ENCODE measurements at places on chromosomes 13 and 19.

GRCh38 chr13:44873461-44873860, 115.8 kb downstream of the NUFIP1 start:
- DNase-seq = no peak

DNA sequence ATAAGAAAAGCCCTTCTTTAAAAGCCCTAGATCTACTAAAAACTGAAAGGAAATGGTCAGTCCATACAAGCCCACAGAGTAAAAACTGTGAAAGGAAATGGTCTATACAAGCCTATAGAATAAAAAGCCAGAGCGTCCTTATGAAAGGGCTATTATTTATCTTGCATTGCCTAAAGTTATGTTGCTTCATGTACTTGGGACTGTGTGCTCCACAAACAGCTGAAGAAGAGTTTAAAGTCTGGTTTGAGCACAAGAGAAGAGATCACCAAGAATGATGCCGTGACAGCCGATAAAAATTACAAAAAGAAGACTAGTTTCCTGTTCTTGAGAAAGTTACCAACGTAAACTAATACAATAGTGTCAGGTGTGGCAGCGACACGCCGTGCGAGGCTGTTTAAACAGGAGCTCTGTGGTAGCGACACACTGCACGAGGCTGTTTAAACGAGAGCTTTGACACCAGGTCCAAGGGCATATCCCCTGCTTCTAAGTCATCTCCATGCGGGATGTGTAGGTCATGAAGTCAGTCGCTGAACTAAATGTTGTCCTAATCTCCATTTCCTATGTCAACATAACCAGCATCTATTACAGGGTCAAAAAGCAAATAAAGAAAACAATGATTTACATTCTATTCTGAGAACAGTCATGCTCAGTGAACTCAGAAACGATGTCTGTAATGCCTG, 24.9 kb downstream of the PCID2 start:
- no peak for DNase-seq

GRCh38 chr13:111011899-111012298, 97.0 kb upstream of the ANKRD10 start:
- no peak for DNase-seq

GRCh38 chr13:112641456-112642089, 48.3 kb upstream of the ATP11A start:
- DNase-seq = no peak

DNA sequence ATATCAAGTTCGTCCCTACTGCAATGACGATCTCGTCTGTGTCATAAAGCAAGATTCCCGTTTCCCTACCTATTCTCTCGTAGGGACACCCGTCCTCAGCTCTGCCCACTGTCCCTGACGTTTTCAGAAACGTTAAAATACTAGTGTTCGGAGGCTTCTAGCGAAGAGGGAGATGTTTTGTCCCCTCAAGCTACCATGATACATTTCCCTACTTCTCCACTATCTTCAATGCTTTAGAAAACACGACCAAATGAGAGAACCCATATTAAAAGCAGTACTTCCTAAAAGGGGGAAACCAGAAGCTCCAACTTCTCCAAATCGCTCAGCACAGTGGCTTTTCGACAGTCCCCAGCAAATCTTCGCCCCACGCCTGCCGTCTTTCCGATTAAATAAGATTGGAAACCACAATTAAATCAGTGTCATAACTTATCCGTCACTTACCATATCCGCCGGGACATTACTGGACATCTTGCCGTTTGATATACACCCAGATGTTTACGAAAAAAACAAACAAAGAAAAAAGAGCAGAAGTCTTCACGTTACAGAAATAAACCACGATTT, 1.3 kb downstream of the UBL3 start:
- no peak for DNase-seq

DNA sequence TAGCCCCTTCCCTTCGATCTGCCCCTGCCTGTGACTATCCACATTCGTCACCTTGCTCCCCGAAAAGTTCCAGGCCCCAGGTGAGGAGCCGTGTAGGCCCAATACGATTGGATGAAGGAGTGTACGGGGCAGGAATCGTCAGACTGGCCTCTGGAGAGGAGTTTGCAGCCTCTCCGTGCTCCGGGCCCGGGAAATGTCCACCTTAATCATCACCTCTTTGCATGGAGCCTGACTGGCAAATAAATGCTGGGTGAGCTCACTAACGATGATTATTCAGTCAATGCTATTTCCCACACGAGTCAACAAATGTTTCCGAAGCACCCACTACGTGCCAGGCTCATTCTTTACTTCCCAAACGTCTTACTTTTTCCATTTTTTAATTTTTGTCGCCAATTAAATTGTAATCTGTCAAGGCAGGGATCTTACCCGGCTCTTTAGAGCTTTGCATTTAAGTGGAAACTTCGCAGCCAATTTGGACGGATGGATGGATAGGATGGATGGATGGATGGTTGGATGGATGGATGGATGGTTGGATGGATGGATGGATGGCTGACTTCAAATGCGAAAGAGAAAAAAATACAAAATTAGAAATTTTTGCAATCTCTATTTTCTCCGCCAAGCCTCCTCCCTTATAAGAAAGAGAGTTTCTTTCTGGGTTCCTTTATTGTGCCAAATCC, 45.8 kb downstream of the TGDS start:
- DNase-seq = no peak

DNA sequence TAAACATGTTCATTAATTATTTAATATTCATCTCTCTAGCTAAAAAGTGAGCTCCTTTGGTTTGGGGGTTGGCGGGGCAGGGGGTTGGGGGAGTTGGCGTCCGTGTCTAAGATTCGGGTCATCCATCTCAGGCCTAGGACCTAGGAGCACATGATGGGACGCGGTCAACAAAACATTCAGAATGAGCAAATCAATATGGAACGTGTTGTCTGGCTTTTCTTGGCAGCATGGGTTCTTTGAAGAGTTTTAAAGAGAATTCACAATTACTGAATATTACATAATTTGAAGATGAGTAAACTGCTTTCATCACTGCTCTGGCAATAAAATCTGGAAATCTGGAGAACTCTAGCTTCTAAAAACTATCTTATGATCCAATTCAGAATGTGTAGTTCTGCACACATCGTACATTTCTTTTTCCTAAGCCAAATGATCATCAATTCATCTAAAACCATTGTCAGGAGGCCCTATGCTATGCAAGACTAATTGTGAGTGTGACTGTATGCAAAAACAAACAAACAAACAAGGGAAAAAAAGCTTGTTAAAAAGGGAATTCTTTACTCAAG, 5.4 kb upstream of the ARGLU1 start:
- no peak for DNase-seq

DNA sequence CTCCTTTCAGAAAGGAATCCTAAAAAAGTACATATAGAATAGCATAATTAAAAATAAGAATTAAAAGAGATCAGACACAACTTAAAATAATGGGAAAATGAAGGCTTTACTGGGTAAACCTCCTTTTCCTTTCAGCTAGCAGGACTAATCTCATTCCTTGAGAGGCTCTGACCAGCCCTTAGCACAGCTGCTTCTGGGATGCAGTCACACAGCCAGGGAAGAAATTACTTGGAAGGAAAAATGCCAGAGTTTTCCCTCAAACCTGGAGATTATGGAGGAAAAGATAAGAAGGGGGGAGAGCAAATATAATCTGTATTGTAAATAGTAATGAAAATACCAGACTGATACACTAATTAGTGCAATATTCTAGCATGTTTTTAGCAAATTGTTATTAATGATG, 91.8 kb downstream of the LRCH1 start:
- DNase-seq = no peak

DNA sequence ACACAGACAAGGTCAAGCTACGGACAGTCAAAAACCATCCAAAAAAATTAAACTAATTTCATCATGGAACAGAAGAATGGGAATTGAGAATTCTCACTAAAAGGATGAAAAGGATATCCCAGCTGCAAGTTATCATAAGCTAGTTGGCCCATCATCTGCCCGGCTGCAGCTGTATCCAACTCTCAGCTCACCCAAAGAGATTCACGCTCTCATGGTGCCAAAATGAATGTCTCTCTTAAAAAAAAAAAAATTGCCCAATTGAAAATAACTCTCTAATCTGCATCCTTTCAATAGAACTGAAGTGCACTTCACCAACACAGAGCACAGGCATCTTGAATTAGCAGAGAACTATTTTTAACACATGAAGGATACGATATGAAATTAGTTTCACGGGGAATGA, 20.0 kb downstream of the ENOX1 start:
- DNase-seq = no peak

- DNase-seq = no peak
These were observed 189.5 kb downstream of the LMO7 start for GRCh38 chr13:75825594-75825993.

DNA sequence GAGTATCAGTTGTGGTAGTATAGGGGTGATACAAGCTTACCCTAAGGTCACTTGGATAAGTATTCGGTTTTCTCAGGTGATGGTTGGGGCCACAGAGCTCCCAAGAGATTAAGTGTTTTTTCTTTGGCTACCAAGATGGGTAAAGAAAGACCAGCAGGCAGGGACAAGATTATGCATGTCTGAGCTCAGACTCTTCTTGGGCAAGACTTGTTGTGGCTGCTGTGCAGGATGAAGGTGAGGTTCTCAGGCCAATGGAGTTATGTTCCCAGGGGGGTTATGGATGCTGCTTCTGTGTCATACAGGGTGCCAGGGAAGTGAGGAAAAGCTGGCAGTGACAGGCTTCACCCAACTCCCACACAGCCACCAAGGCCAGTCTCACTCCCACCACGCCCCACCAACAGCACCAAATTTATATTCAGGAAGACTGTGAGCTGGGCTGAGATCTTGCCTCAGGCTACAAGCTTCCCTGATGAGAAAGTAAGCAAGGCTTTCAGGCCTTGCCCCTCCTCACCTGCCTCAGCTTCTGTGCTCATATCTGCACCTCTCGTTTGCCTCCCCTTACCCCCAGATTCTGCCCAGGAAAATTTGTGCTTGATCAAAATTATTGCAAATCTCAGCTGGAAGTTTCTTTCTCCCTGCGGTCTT, 511.8 kb upstream of the SLITRK1 start:
- DNase-seq = no peak

- no peak for DNase-seq
These were observed 28.2 kb upstream of the GPI start for GRCh38 chr19:34336781-34337271.

DNA sequence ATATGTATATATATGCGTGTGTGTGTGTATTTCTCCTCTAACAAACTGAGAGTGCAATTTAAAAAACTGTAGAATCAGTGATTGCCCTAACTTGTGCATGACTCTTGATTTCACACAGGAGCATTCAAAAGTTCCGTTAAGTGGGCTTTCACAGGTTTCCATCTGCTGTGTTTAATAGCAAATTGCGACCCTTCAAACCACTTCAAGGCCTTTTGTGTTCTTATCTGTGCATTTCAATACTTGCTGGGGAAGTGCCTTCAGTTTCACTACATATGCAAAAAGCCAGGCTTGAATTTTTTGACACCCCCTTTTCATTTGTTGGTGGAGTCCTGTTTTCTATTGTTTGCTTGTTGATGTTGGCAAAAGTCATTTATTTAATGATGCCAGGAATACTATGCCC, 158.0 kb downstream of the TM9SF2 start:
- no peak for DNase-seq

- no peak for DNase-seq
These were observed 16.1 kb downstream of the ZFR2 start for GRCh38 chr19:3852614-3853254.

GRCh38 chr13:84910423-84910822, 888.8 kb downstream of the SLITRK6 start:
- no peak for DNase-seq

GRCh38 chr13:45336025-45336800, 4.8 kb downstream of the TPT1 start:
- no peak for DNase-seq

DNA sequence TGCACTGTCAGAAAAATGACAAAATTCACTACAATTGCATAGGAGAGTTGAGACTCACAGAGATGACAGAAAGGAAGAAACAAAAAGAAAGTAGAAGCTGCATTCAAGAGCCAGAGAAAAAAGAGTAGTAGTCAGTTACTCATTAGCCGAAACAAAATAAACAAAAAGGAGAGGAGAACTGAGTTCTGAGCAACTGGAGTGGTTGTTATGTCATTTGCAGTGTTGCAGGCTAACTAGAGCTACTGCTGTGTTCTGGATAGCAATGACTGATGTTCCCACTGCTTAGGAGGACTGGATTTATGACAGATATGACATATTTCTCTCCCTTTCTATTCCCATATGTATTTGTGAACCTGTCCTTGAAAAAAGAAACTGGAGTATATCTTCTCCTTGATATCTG, 482.6 kb downstream of the RFC3 start:
- no peak for DNase-seq

DNA sequence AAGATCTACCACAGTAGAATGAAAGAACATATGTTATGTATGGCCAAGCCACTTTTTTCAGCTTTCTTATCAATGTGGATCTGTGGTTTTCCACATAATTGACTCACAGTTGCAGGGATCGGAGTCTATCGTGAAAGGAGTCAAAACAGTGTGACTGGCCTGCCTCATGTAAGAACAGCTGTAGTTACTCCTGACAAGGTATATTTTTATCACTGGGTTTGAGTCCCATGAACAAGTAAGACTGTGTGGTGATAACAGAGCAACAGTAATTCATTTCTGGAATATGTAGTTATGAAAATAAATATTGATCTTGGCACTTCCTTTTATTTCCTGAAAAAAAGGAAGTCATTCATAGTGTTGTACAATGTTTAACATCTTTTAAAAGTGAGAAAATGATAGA, 416.6 kb downstream of the KLF12 start:
- no peak for DNase-seq

GRCh38 chr19:38492181-38492813, 58.8 kb downstream of the RYR1 start:
- no peak for DNase-seq

DNA sequence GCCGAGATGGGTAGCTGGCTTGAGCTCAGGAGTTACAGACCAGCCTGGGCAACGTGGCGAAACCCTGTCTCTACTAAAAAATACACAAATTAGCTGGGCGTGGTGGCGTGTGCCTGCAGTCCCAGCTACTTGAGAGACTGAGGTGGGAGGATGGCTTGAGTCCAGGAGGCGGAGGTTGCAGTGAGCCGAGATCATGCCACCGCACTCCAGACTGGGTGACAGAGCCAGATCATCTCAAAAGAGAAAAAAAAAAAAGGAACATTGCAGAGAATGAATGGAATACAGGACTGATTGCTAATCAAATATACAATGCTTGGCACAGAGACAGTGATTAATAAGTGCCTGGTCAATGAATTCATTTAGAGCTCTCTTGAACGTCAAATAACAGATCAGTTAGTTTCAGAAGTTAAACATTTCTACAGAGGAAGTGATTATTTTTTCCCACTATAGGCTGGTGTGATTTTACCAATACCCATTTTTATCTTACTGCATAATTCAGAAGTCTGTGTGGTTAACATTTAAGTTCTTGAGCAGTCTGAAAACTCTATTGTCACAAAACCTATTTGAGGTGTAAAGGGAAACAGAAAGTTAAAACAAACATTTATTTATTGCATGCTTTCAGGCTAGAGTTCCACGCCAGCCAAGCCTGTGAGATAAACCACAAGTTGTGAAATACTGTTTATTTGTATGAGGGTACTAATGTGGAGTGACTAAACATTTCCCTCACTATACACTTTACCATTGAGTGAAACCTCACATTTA, 7.7 kb upstream of the TBC1D4 start:
- DNase-seq = no peak

- DNase-seq = no peak
These were observed 128.7 kb downstream of the UGGT2 start for GRCh38 chr13:95924389-95924994.
